ENCODE measurements at places on chromosomes 1 and 21. TPM values are rescaled to one million over a fixed set of nuclear protein-coding genes. Genes with fewer than 3 reads are reported as not detected.

The TMCO4 gene
- total RNA-seq: 6.1 TPM

The ATAD3C gene
- total RNA-seq: under 0.01 TPM

The TCHHL1 gene
- total RNA-seq: not detected

The CLDN17 gene
- total RNA-seq: not detected

The TNFRSF1B gene
- 8.7 TPM for total RNA-seq

The S100A13 gene
- total RNA-seq: 89.7 TPM

The PLA2G2F gene
- total RNA-seq: not detected

The CFHR3 gene
- total RNA-seq: not detected

The CSF3R gene
- not detected for total RNA-seq

The ZRANB2 gene
- total RNA-seq: 16.6 TPM

The OLFML2B gene
- 0.22 TPM for total RNA-seq

The PTPN7 gene
- total RNA-seq: not detected

The NVL gene
- total RNA-seq: 18.7 TPM

The HMGCS2 gene
- total RNA-seq: not detected

The SLC37A1 gene
- total RNA-seq: 8.3 TPM

The PCBP3 gene
- total RNA-seq: not detected
